ENCODE measurements at places on chromosomes 1 and 21. TPM values are rescaled to one million over a fixed set of nuclear protein-coding genes. Genes with fewer than 3 reads are reported as not detected.

Gene MAP1LC3C
- total RNA-seq: not detected

Gene RNU1-3
- under 0.01 TPM for total RNA-seq

Gene CD1D
- 11.6 TPM for total RNA-seq

Gene TDRD5
- 0.40 TPM for total RNA-seq

Gene ZMPSTE24
- total RNA-seq: 20.7 TPM

Gene PAPPA2
- 0.35 TPM for total RNA-seq

Gene TMCO4
- 13.5 TPM for total RNA-seq

Gene CLIC6
- 0.70 TPM for total RNA-seq

Gene MYOC
- 1.5 TPM for total RNA-seq

Gene FAM163A
- 1.2 TPM for total RNA-seq

Gene EVA1C
- 31.0 TPM for total RNA-seq

Gene DDX20
- total RNA-seq: 34.7 TPM

Gene ADCY10
- not detected for total RNA-seq

Gene GIPC2
- total RNA-seq: 41.9 TPM

Gene KCNA10
- not detected for total RNA-seq

Gene GPR153
- 114 TPM for total RNA-seq

Gene S100PBP
- total RNA-seq: 178 TPM

Gene SPRR4
- not detected for total RNA-seq

Gene KPRP
- not detected for total RNA-seq

Gene HSD3B2
- total RNA-seq: 14.9 TPM

Gene NCMAP
- total RNA-seq: 1.6 TPM

Gene FLG2
- total RNA-seq: 0.18 TPM

Gene GTF2B
- 15.1 TPM for total RNA-seq

Gene LRRC38
- total RNA-seq: not detected

Gene PALMD
- 5.4 TPM for total RNA-seq

Gene DIO1
- total RNA-seq: not detected

Gene CRYBG2
- not detected for total RNA-seq

Gene TMPRSS2
- 39.6 TPM for total RNA-seq

Gene OR2T35
- not detected for total RNA-seq

Gene SPRR2A
- not detected for total RNA-seq

Gene LCE3E
- not detected for total RNA-seq

Gene DMRTA2
- total RNA-seq: not detected

Gene RGS2
- total RNA-seq: 86.0 TPM

Gene LRRC47
- 31.3 TPM for total RNA-seq

Gene TRIM45
- total RNA-seq: 28.9 TPM

Gene GNG4
- total RNA-seq: 1.6 TPM

Gene C1orf53
- total RNA-seq: not detected

Gene PTPRF
- 555 TPM for total RNA-seq

Gene ACTN2
- total RNA-seq: not detected

Gene LRRIQ3
- not detected for total RNA-seq

Gene KCNH1
- total RNA-seq: 1.9 TPM

Gene DCLRE1B
- total RNA-seq: 5.8 TPM

Gene THRAP3
- total RNA-seq: 49.5 TPM

Gene PIK3CD
- 11.1 TPM for total RNA-seq

Gene ACTL8
- total RNA-seq: not detected

Gene TCHH
- 5.8 TPM for total RNA-seq

Gene TMEM52
- 3.3 TPM for total RNA-seq

Gene LCE1F
- not detected for total RNA-seq

Gene CYP4A22
- 0.47 TPM for total RNA-seq

Gene PGBD2
- 11.9 TPM for total RNA-seq

Gene TFF2
- not detected for total RNA-seq

Gene DCDC2B
- total RNA-seq: not detected
